ENCODE measurements at places on chromosomes 11 and 22.

- DNase-seq = no peak
Measured at GRCh38 chr11:30452114-30452513, 129.2 kb downstream of the ARL14EP start.

- DNase-seq = no peak
Measured at GRCh38 chr11:130478204-130478701, 29.8 kb downstream of the ADAMTS15 start.

- no peak for DNase-seq
Measured at GRCh38 chr22:34038801-34039555, 118.7 kb upstream of the LARGE1 start.

- DNase-seq = no peak
Measured at GRCh38 chr11:12813371-12814225, 139.4 kb downstream of the TEAD1 start.

DNA sequence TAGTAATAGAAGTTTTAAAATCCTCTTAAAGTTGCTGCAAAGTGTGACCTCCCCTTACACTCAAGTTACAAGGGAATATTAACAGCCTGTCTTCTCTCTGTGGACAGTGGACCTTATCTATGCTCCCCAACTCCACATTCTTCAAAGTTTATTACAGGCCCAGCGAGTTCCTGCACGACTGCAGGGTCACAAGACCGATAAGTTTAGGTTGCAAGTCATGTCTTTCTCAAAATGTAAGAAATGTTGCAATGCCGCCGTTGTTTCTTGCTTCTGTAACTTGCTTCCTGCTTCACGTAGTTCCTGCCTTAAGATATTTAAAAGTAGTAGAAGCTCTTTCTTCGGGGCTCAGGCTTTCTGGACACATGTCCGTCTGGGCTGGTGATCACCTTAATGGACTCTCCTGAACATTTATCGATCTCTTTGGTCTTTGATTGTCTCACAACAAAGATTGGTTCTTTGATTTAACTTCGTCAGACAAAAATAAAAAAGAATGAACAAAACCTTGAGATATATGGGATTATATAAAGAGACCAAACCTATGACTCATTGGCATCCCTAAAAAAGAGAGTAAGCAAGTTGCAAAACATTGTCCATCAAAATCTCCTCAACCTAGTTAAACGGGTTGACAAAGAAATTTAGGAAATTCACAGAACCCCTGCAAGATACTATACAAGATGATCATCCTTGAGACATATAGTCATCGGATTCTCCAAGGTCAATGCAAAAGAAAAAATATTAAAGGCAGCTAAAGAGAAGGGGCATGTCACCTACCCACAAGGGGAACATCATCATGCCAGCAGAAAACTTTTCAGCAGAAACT lies 45.4 kb upstream of the GLYAT start:
- DNase-seq = no peak

- DNase-seq = no peak
Measured at GRCh38 chr22:33224841-33225240, 166.7 kb upstream of the SYN3 start.

DNA sequence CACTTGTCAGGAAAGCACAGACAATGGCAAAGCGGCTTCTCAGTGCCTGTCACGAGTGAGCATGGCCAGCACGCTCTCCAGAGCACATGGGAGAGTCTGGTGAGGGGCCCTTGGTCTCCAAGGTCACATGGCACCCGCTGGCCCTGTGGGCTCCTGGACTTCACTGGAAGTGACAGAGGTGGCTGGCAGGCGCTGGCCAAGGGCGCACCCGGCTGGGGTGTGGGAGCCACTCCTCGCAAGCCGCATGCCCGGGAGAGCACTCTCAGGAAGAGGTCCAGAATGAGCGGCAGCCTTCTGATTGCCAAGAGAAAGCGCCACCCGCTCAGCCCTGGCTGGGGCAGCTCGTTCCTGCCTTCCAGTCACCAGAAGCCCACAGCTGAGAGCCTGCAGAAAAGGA lies 17.1 kb upstream of the MOB2 start:
- no peak for DNase-seq

- DNase-seq = no peak
Measured at GRCh38 chr11:537622-538430, 499 bp downstream of the LRRC56 start.

DNA sequence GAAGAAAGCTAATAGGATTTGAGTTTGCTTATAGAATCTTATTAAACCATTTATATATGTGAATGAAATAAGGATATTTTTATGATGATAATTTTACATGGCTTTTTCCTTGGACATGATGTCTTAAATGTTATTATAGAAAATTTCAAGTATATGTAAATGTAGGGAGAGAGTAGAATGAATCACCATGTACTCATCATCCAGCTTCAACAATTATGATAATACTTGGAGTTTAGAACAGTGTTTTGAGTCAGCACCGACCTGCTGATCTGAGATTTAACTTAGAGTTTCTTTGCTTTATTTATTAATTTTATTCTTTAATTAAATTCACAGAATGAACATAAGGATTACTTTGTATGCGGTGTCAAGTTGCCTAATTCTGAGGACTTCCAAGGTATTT lies 193.5 kb downstream of the UVRAG start:
- DNase-seq = no peak

DNA sequence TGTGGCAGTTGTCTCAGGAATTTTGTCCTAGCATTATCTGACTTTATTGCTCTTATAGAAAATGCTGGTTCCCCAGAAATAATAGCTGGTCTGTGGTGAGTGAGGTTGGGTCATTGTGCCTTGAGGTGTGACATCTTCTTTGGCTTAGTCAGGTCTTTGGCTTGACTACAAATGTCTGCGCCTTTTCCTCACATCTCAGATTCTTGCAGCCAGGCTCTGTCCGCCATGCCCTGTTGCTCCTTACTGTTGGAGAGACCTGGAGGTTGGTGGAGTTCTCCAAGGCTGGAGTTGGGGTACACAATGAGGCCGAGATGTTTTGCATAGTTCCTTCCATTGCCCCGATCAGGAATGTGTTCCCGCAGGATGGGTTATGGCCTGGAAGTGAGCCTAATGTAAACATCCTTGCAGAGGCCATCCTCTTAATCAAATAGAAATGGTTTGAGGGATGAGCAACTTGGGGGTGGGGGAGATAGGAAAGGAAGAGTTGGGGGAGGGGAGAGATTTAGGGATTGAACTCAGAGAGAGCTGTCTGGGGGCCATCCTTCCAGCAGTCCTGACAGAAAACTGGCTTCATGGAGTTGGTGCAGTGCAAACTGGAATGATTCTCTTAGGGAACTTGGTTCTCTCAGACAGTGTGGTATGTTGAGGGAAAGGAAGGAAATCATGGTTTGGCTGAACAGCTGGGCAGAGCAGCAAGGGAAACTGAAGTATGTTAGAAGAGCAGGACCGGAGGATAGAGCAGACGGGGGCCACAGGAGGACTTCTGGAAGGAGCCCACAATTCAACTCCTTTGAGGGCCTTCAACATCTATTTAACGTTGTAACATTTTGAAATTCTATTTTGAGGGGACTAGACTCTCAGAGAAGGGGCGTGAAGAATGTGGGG lies 49.9 kb downstream of the ZBTB16 start:
- no peak for DNase-seq

DNA sequence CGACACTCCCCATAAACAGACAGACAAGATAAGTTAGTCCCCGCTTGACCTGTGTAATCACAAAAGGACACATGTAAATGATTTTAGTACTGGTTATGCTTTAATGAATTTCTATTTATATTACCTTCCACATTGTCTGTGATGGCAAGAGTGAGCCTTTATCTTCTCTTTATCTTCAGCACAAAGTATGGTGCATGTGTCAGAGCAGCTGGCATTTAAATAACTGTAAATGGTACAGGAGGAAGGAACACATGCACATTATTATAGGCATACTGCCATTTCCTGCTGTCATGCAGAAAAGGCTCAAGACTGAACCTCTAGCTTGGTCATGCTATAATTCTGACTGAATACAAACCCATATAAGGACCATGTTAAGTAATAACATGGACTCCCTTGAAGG lies 1342.7 kb upstream of the TENM4 start:
- no peak for DNase-seq

DNA sequence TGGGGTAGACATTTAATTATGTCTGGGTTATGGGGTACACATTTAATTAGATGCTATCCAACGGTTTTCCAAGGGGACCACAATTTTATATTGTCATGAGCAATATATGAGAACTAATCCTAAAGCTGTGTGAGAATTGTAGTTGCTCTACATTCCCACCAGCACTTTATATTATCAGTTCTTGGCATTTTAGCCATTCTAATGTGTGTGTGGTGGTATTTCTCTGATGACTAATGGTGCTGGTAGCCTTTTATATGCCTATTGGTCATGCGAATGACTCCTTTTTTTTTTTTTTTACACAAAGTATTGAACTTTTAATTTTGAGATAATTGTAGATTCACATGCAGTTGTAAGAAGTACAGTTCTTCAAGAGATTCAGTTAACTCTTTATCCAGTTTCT lies 26.2 kb downstream of the TMEM135 start:
- no peak for DNase-seq

GRCh38 chr22:41535244-41535643 lies 9.0 kb downstream of the POLR3H start:
- DNase-seq = no peak

DNA sequence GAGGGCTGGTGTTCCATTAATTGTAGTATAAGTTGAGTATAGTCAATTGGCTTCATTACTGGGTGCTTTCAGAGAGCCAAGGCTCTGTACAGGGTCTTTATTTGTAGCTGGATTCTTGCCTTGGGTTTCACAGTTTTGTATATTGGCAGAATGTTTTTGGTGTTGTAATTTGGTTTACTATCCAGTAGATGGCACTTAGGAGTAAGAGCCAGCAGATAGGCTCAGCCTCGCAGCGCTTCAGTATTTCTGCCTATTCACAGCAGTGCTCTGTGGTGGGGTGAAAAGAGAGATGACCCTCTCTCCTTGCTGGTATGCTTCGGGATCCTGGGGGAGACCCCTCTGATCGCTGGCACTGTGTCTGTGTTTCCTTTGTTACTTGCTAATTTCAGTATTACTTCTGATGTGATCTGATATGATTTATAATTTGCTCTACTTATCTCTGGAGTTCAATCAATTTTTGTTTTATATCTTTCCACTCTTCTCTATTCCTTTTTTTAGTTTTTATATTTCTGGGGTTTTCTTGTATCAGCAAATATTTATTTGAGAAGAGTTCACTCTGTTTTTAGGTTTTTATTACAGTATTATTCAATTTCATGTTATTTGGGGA lies 52.2 kb downstream of the ANO5 start:
- no peak for DNase-seq

DNA sequence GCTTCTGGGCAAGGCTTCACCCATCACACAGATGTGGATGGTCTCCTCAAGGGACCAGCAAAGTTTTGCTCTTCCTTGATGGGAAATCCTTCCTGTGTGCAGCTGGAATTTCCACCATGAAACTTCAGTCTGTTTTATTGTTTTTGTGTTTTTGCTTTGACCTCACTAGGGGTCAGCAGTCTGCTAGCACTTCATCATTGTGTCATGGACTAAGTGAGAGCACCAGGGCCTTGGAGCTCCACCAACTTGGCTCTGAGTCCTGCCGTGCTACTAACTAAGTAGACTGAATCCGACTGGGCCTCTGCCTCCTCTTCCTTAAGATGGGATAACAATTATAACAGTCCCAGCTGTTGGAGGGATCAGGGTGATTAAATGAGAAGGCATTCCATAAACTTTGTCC lies 305.8 kb upstream of the NCAM1 start:
- no peak for DNase-seq

- no peak for DNase-seq
Measured at GRCh38 chr11:6248248-6248647, 9.4 kb downstream of the CNGA4 start.

DNA sequence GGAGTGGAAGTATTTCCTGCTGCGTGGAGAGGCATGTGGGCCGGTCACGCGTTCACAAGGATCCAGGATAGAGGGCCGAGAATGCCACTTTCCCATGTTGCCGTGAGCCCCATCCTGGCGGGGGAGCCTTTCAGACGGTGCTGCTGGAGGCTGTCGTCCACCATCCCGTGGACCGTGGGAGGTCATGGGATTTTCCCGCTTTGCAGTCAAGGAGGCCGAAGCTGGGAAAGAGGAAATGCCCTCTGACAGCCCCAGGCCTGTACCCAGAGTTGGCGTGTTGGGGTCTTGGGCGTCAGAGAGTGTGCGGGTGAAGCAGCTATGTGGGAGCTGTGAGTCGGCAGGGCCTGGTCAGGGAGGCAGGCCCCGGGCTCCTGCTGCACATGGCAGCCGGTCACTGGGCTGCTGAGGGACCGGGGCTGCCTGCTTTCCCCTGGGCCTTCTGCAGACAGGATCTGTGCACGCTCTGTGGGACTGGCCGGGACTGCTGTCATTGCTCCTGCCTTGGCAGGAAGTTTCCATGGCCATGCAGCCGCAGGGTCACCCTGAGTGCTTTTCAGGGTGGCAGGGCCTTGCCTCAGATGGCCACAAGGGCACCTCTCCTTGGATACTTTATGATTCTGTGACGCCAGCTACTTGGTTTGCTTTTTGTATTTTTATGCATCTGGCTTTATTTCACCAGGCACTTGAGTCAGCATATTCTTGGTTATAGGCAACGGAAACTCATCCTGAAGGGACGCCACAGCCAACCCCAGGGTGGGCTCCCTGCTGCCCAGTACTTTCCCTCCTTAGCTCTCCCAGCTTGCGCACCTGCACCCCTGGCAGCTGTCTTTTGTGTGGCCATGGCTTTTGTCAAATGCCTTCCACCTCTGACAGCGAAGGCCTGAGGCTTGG lies 52.4 kb downstream of the AP2A2 start:
- DNase-seq = no peak

- peak; percentile 83 for DNase-seq
Measured at GRCh38 chr11:44627911-44628729, 62.7 kb downstream of the CD82 start.

- no peak for DNase-seq
Measured at GRCh38 chr11:67631411-67631810, 1.7 kb upstream of the NUDT8 start.

DNA sequence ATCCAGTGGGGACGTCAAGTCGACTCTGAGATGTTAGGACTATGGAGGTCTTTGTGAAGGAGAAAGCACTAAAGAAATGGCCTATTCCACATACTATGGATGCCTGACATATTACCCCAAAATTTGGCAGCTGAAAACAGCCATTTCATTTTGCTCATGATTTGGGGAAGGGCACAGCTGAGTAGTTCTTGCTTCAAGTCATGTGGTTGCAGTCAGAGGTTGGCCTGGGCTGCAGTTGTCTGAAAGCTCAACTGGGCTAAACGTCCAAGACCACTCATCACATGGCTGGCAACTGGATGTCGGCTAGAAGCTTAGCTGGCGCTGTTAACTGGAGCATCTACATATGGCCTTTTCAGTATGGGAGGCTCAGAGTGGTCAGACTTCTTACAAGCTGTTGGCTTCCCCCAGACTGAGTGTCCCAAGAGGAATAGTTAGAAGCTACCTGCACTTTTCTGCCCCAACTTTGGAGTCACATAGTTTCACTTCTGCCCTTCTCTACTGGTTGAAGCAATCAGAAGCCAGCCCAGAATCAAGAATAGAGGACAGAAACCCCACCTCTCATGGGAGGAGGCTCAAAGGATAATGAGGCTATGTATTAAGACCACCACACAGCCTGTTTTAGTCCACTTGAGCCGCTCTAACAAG lies 14.1 kb downstream of the SLC35C1 start:
- no peak for DNase-seq

DNA sequence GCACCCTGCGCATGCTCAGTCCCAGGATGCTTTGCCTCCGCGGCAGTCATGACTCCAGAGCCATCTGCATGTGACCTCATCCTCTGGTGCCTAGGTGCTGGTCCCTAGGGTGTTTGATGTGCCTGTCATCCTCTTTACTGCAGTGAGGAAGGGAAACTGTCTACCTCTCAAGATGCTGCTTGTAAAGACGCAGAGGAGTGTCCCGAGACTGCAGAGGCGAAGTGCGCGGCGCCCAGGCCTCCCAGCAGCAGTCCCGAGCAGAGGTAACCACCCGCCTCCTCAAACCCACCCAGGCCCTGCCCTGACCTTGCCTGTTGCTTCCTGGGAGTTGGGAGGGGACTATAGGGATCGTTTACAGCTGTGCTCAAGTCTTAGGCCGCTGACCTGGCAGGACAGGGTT lies 74.6 kb upstream of the GAL start:
- no peak for DNase-seq

All from vagina (tissue), 2 donors.